ENCODE measurements at places on chromosomes 3 and 15.

DNA sequence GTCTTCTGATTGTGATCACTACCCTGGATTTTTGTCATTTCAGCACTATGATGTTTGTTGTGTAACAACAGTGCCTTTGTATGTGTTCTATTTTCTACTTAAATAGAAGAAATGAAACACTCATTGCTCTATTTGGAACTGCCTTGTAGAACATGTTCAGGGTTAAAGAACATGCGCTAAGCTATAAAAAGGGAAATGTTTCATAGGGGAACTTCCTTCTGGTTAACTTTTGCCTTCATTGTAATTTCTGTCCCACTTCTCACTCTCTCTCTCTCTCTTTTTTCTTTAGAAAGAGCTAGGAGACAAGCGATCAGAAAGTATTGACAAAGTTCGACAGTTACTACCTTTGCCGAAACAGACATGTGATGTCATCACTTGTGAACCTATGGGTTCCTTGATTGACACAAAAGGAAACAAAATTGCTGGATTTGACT, at the start of gene P2RY12:
Gene P2RY12 (minus strand): TSS at position 13 of the 434 bp plus-strand sequence. CDS start 45,908 bp downstream, outside the sequence.
- DNase-seq: no peak

GRCh38 chr3:160099834-160100233, 111.2 kb downstream of the IL12A start:
- no peak for DNase-seq

- DNase-seq: no peak
Observed at GRCh38 chr3:48997714-48998637, 7.9 kb downstream of the P4HTM start.

- DNase-seq: no peak
Observed at GRCh38 chr3:107395066-107395465, 17.8 kb downstream of the CCDC54 start.

DNA sequence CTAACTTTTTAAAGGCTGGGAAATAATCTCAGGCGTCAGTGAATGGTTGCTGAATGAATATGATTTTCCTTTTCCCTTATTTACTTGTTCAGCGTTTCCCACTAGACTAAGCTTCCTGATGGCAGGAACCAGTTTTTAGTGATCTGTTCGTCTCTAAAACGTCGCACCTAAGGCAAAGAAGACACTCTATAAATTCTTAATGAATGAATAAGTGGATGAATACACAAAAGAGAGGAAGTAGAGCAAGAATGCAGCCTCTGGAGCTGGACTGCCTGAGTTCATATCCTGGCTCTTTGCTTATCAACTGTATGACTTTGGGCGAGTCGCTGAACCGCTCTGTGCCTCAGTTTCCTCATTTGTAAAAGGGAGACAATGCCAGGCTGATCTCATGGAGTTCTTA, 38.7 kb downstream of the WNT7A start:
- DNase-seq: no peak

All from activated T-cell treated with anti-CD3 and anti-CD28 coated beads for 4 hours (primary cell).